ENCODE measurements at places on chromosomes 4 and X.

DNA sequence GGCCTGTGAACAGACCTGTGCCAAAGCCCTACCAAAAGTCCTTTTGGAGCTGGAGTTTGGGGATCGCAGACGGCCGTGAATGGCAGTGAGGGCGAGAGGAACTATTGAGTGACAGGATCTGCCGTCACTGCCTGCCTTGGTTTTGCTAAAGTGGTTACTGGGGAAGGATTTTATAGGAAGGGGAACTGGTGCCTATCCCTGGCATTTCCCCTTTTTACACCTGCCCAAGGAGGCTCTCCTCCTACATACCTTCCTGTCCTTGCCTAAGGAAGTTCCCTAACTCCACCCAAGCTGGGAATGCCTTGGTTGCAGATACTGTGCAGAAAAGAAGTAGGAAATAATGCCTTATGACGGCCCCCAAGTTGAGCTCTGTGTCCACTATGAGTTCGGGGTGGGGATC, 14.5 kb downstream of the LONRF3 start:
- no peak overlapping the region for H3K27ac ChIP-seq
- H3K27me3 ChIP-seq = no peaks in the 10 kb centered on the region
- no peak for DNase-seq
- H3K36me3 ChIP-seq = no peaks in the 10 kb centered on the region
- H3K4me3 ChIP-seq = no peak overlapping the region

DNA sequence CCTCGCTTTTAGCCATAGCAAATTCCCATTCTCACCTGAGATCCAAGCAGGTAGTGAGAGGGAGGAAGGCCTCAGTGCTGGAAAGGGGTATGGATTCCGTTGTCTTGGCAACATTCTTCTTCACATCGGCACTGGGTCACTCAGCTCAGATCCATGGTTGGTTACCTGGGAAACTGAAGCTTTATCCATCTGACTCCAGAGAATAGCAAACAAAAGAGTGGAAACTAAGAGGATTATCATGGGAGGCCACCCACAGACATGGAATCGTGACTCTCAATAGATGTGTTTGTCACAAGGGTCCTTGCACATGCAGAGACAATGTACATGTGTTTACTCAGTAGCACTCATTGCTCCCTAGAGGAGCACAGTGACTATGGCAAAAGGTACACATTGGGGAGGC, 81.0 kb downstream of the MAGED4 start:
- H3K27me3 ChIP-seq = peaks cover 11% of the 10 kb centered on the region
- no peaks in the 10 kb centered on the region for H3K36me3 ChIP-seq
- peaks cover 17% of the 10 kb centered on the region for H3K4me1 ChIP-seq
- no peak overlapping the region for H3K4me3 ChIP-seq
- DNase-seq = no peak

DNA sequence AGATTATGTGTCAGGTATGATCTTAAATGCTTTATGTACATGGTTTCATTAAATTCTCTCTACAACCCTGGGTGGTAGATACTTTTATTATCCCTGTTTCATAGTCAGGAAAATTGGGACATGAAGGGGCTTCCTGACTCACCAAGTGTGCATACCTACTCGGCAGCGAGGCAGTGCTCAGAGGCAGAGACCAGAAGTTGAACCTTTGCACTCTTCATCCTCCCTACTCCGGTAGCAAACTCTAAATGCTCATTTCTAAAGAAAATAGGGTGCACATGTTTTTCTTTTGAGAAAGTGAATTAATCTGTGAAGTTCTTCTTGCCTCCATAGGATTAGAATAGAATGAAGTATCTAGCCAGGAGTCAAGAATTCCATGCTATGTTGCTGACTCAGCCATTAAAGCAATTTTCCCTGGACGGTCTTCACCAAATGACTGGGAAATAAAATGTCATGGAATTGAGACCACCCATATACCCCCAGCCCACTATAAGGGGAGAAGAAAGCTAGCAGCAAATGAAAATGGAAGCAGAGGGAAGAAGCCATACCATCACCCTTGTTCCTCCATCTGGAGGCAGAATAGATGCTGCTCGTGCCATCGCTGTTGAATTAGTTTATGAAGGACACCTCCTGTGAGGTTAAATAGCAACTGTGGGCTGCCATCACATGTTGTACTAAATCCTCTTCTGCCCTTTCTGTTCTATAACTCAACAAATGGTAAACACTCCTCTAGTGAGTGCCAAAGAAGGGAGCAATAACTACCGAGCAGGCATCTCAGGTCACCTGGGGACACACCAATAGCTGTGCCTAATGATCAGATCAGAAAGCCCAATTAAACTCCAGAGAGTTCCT, 355.4 kb downstream of the CAMK2D start:
- H3K4me3 ChIP-seq = no peak overlapping the region
- H3K27me3 ChIP-seq = peaks cover 4% of the 10 kb centered on the region
- DNase-seq = no peak
- H3K4me1 ChIP-seq = peaks cover 5% of the 10 kb centered on the region
- H3K36me3 ChIP-seq = no peaks in the 10 kb centered on the region

GRCh38 chrX:106874075-106874474, 29.1 kb downstream of the RIPPLY1 start:
- H3K4me1 ChIP-seq = no peaks in the 10 kb centered on the region
- no peak overlapping the region for H3K27ac ChIP-seq
- H3K36me3 ChIP-seq = no peaks in the 10 kb centered on the region
- H3K4me3 ChIP-seq = no peak overlapping the region
- no peak for DNase-seq

DNA sequence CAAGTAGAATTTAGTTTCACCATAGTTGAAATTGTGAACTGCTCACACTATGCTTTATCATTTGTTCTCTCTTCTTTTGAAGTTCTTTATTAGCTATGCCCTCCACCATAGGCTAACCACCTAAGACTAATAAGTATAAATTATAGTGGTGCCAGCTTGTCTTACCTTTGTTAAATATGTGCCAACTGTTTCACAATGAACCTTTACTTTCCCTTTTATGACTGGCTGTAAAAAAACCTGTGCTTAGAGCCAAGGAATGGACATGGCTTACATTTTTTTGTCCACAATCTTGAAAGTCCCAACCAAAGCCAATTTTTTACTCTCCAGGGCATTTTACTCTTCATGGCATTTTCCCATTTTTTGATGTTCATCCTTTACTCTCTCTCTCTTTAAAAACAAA, 123.5 kb upstream of the LEF1 start:
- H3K27me3 ChIP-seq = peaks cover 4% of the 10 kb centered on the region
- DNase-seq = no peak
- H3K27ac ChIP-seq = no peak overlapping the region
- no peak overlapping the region for H3K4me3 ChIP-seq
